ENCODE measurements at places on chromosomes 7 and 10. TPM values are rescaled to one million over a fixed set of nuclear protein-coding genes. Genes with fewer than 3 reads are reported as not detected.

The VKORC1L1 gene
- total RNA-seq, result 23.4 TPM

DNA sequence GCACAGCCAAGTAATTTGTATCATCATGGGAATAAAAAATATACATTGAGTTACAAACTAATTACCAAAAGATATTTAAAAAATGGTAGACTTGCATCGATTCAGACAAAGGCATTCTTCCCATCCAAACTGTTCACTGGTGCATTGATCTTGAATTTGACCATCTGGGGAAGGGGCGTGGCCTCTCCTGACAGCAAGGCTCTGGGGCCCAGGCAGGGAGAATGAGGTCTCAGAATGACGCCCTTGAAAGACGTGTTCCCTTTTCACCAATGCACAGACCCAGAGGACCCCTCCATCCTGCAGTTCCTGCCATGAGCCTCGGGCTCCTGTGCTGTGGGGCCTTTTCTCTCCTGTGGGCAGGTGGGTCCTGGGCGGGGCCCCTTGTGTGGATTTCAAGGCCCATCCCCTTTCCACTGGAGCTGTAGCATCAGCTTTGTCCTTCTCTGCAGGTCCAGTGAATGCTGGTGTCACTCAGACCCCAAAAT is 91.1 kb upstream of the PRSS58 start:
- DNase-seq, result no peak

DNA sequence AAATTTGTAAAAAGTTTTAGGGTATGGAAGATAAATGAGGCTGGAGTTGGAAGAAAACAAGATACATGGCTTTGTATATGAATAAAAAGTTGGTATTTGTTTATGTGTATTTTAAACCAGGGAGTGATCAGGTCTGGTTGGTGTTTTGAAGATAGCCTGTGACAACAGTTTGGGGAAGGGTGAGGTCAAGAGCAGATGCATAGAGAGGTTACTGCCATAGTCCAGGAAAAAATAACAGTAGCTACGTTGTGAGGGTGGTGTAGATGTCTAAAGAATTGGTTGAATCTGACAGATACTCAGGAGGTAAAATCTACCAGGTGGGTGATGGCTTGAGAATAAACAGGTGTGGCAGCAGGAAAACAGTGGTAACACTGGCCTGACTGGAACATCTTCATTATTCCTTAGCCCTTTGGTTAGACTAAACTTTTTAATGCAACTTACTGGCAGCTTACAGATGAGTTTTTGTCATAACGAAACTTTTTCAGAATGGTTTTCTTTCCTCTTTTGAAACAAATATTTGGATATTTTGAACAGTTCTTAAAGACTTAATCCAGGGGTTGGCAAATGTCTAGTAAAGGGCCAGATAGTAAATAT is 25.5 kb downstream of the ZNRF2 start:
- DNase-seq, result no peak

GRCh38 chr10:109166935-109167334 is 756.4 kb downstream of the XPNPEP1 start:
- no peak for DNase-seq

GRCh38 chr7:18520450-18521235 is 25.1 kb downstream of the HDAC9 start:
- DNase-seq, result no peak

- DNase-seq, result no peak
Observed at GRCh38 chr7:87445897-87446296, 29.6 kb downstream of the ABCB4 start.

- DNase-seq, result no peak
Observed at GRCh38 chr10:99621454-99622251, 1.4 kb upstream of the SLC25A28 start.

GRCh38 chr7:68629-69028 is 123.7 kb upstream of the FAM20C start:
- DNase-seq, result peak; percentile 59

DNA sequence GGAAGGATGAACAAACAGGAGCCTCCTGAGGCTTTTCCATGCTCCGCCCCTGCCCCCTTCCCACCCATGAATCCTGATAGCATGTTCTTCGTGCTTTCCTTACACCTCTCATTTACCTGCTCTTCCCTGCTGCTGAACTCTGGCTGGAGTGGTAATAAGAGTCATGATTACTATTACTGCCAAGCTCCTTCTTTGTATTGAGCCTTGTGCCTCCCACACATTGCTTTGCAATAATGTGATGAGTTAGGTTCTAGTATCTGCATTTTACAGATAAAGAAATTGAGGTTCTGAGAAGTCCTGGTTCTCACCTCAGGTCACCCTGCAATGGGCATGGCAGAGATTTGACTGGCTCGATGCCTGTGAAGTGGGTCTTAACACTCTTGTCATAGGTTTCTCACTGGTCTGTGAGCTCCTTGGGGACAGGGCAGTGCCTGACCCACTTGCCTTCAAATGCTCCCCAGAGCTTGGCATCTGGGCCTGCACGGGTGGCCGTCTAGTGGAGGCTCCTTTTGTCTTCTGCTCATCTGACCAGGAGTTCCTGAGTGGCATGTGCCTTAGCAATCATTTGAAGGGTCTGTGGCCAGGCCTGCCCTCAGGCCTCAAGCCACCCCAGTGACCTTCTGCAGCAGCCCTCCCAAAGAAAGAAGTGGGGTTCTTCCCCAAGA is 309.2 kb upstream of the ZMIZ1 start:
- no peak for DNase-seq

The MMD2 gene
- 3.7 TPM for total RNA-seq

GRCh38 chr7:81908220-81908619 is 138.4 kb upstream of the HGF start:
- DNase-seq, result no peak

GRCh38 chr10:100730725-100731406 is 14.5 kb upstream of the PAX2 start:
- no peak for DNase-seq

The AGR3 gene
- not detected for total RNA-seq

- peak; percentile 57 for DNase-seq
Observed at GRCh38 chr10:132550366-132551092, 12.9 kb downstream of the INPP5A start.

DNA sequence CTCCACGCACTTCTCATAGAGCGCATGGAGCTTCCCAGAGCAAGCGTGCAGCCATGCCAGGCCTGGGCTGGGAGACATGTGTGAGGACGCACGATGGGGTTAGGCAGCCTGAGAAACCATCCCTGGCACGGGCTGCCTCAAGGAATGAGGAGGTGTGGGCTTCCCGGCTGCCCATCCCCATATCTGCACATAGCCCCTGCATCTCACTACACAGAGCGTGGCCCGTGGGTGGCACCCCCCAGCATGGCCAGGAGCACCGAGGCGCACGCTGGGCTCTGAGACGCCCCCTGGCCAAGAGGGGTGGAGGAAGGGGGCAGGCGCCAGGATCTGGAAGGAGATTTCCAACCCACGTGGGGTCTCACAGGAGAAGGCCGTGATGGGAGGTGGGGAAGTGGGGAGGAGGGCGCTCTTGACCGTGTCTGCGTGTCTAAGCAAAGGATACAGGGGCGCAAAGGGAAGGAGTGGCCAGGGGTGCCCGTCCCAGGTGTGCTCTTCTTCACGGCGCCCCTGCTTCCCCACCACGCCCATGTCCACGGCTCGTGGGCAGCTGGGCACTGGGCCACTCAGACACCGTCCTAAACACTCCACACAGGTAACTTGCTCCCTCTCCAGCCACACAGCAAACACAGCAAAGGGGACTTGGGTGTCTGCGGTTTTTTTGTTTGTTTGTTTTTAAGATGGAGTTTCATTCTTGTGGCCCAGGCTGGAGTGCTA is 340.5 kb downstream of the PTPRN2 start:
- DNase-seq, result no peak

- no peak for DNase-seq
Observed at GRCh38 chr10:126207313-126207771, 180.9 kb downstream of the ADAM12 start.
